ENCODE measurements at places on chromosomes 11 and 22. TPM values are rescaled to one million over a fixed set of nuclear protein-coding genes. Genes with fewer than 3 reads are reported as not detected.
A peak's percentile ranks its signal among the peaks of the same experiment; 100 is the strongest.

Gene CDC42BPG
- total RNA-seq, result not detected

Gene ACRV1
- not detected for total RNA-seq

Gene PNPLA3
- total RNA-seq, result 14.1 TPM

Gene AGBL2
- total RNA-seq, result 0.45 TPM

Gene PANX2
- total RNA-seq, result 0.13 TPM

Gene ZNF214
- not detected for total RNA-seq

Gene MMP8
- total RNA-seq, result not detected

Gene PRR33
- not detected for total RNA-seq

Gene EXPH5
- total RNA-seq, result 0.05 TPM

Gene ELF5
- not detected for total RNA-seq

Gene OR8H2
- not detected for total RNA-seq

GRCh38 chr11:9615031-9615451 is 41.6 kb downstream of the WEE1 start:
- no peak overlapping the region for H3K4me3 ChIP-seq
- no peaks in the 10 kb centered on the region for H3K36me3 ChIP-seq
- H3K27ac ChIP-seq, result peak overlapping the region; percentile 98
- H3K27me3 ChIP-seq, result no peaks in the 10 kb centered on the region
- peaks cover 44% of the 10 kb centered on the region for H3K4me1 ChIP-seq

DNA sequence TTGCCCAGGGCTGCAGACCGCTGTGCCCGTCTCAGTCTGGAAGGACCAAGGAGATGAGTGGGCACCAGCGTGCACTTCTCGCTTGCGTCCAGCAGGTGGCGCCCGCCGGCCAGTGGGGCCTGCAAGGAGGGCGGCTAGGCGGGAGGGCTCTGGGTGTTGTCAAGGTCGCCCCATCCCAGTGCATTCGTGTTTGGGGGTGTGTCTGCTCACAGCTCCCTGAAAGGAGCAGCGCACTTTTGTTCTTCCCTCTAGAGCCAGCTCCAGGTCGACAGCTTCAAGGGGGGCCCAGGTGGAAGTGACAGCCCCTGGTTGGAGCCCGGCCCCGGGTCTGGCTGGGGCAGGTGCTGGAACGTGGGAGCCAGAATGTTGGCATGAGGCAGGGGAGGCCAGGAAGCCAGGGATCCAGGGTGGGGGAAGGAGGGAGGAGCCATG is 23.4 kb upstream of the MPPED1 start:
- no peaks in the 10 kb centered on the region for H3K36me3 ChIP-seq
- peak; percentile 76 for DNase-seq
- H3K27me3 ChIP-seq, result peaks cover 23% of the 10 kb centered on the region
- H3K27ac ChIP-seq, result no peak overlapping the region

- H3K27ac ChIP-seq, result peak overlapping the region; percentile 96
- H3K27me3 ChIP-seq, result no peaks in the 10 kb centered on the region
- DNase-seq, result peak; percentile 79
Observed at GRCh38 chr22:40310081-40310767, 36.1 kb upstream of the ADSL start.

- no peak for DNase-seq
- H3K27ac ChIP-seq, result no peak overlapping the region
- no peaks in the 10 kb centered on the region for H3K27me3 ChIP-seq
- H3K4me1 ChIP-seq, result no peaks in the 10 kb centered on the region
Observed at GRCh38 chr11:129394709-129395108, 19.1 kb downstream of the BARX2 start.

DNA sequence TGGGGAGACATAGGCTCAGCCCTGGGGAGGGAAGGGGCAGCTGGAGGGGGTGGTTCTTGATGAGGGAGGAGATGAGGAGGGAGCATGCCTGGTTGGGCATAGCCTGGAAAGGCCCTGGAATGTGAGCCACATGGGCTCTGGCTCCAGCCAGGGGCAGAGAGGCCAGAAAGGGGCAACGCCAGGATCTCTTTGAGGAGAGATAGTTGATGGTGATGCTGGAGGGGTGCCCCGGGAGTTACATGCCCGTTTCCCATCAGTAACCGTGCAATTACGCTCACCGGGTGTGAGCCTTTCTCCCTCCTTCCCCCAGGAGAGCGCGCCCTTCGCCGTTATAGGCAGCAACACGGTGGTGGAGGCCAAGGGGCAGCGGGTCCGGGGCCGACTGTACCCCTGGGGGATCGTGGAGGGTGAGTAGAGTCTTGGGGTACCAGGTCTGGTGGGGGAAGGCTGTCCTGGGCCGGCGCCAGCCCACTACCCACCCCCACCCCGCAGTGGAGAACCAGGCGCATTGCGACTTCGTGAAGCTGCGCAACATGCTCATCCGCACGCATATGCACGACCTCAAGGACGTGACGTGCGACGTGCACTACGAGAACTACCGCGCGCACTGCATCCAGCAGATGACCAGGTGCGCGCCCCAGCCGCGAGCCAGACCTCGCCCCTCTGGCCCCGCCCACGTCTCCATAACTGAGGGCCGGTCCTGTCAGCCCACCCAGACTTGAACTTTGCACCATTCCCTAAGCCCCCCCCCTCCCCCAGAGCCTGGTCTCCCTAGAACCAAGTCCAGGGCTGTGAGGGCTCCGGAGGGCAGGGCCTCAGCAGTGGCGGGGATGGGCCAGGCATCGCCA is 1.8 kb upstream of the GP1BB start:
- no peak for DNase-seq
- no peak overlapping the region for H3K4me3 ChIP-seq
- H3K27me3 ChIP-seq, result no peaks in the 10 kb centered on the region
- peaks cover 18% of the 10 kb centered on the region for H3K36me3 ChIP-seq
- peaks cover 18% of the 10 kb centered on the region for H3K4me1 ChIP-seq
- no peak overlapping the region for H3K27ac ChIP-seq

DNA sequence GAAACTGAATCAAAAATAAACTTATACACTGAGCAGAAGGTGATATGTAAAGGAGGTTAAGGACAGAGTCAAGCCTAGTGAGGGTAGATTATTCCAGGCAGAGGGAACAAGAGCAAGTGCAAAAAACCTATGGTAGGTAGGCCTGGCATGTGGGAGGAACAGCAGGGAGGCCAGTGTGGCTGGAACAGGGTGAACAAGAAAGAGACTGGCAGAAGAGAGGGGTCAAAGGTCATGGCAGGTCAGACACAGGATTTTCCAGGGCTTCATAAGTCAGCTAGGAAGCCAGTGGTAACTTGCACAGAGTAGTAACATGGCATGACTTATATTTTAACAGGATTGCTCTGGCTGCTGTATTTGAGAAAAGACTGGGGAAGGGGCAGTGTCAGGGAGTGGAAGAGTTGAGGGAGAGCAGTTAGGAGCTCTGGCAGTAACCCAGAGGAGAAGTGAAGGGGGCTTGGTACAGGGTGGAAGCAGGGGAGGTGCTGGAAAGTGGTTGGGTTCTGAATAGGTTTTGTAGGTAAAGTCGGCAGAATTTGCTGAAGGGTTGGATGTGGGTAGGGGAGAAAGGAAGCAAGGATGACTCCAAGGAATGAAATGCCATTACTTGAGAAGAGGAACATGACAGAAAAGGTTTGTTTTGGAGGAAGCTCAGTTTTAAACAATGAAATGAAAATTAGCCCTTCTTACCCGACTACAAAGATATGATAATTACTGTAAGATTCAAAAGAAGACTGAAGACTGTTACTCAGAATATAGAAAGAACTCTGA is 86.2 kb downstream of the ZNRF3 start:
- H3K27ac ChIP-seq, result no peak overlapping the region

GRCh38 chr22:41117127-41117965 is 25.0 kb downstream of the EP300 start:
- H3K27me3 ChIP-seq, result no peaks in the 10 kb centered on the region
- no peak overlapping the region for H3K27ac ChIP-seq
- H3K4me3 ChIP-seq, result no peak overlapping the region
- no peak for DNase-seq
- H3K36me3 ChIP-seq, result peaks cover 55% of the 10 kb centered on the region

DNA sequence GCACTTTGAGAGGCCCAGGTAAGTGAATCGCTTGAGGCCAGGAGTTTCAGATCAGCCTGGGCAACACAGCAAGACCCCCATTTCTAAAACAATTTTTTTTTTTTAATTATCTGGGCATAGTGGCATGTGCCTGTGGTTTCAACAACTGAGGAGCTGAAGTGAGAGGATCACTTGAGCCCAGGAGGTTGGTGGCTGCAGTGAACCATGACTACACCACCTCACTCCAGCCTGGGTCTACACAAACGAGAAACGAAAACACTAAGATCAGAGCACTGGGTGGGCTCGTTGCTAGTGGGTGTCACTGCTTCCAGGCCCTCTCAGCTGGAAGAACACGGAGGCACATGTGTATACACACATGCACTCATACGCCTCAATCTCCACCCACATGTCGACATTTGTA is 4.1 kb upstream of the MOB2 start:
- H3K36me3 ChIP-seq, result no peaks in the 10 kb centered on the region
- no peaks in the 10 kb centered on the region for H3K27me3 ChIP-seq
- DNase-seq, result no peak
- peaks cover 7% of the 10 kb centered on the region for H3K4me1 ChIP-seq
- H3K4me3 ChIP-seq, result no peak overlapping the region

DNA sequence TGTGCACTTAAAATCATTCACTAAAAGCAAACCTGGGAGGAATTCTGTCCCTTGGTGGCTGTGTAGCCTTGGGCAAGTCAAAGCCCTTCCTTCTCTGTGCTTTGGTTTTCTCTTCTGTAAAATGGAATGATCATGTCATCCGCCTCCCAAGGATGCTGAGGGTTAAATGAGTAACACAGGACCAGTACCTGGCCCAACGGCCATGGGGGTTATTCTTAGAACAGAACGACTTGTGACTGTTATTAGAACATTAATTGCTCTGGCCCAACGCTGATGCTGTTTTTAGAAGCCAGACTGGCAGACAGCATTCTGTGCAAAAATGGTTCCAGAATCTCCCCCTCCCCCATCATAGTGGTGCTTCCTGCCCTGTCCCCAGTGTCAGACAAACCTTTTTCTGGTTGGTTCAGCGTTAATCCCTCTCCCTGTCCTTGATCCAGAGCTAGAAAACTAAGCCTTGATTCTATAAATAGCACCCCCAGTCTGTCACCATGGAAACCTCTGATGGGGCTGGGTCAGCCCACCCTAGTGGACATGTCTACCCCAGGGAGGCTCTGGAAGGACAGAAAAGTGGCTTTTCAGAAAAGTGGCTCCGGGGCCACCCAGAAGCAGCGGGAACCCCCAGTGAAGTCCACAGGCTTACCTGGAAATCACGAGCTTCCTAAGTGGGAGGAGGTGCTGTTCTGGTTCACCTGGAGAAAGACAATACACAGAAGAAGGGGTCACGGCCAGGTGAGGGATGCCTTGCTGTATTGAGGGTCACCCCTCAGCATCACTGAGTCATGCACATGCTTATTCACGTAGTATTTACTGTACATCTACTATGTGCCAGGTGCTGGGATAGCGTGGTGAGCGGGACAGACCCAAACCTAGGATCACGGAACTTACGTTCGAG is 15.5 kb upstream of the TFIP11 start:
- H3K4me3 ChIP-seq, result no peak overlapping the region
- no peak overlapping the region for H3K27ac ChIP-seq
- DNase-seq, result no peak
- H3K27me3 ChIP-seq, result no peaks in the 10 kb centered on the region
- H3K4me1 ChIP-seq, result 0 out of 2 replicates have a peak, but pooled peaks cover 2% of the 10 kb centered on the region

DNA sequence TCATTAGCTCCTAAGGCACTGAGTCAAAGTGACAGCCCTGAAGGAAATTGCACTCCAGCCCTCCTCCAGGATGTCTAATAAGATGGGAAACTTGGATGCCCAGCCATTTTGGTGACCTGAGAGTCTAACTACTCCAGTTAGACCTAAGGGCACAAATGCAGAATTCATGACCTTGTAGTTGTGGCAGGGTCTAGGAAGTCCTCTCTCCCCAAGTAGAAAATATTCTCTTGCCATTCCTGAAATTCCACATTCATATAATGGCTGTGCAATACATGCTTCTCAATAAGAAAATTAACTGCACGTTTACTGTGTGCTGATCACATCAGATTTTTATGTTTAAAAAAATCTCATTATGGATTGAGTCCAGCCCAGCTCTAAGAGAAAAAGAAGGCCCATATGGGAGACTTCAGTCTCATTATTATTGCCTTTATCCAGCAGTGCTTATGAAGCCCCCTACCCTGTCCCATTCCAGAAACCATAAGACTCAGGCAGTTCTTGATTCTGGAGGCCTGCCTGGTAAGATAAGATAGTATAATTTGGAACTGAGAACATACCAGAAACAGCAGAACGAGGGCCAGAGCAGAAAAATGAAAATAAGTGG is 133.7 kb upstream of the LDLRAD3 start:
- no peak overlapping the region for H3K4me3 ChIP-seq
- H3K27ac ChIP-seq, result no peak overlapping the region
- peaks cover 13% of the 10 kb centered on the region for H3K36me3 ChIP-seq
- no peak for DNase-seq
- no peaks in the 10 kb centered on the region for H3K4me1 ChIP-seq

GRCh38 chr11:72556433-72556832 is 117.8 kb downstream of the PDE2A start:
- no peaks in the 10 kb centered on the region for H3K36me3 ChIP-seq
- no peak overlapping the region for H3K4me3 ChIP-seq
- no peaks in the 10 kb centered on the region for H3K27me3 ChIP-seq
- H3K4me1 ChIP-seq, result no peaks in the 10 kb centered on the region
- DNase-seq, result no peak

GRCh38 chr11:114202011-114202609 is 94.1 kb upstream of the NNMT start:
- no peaks in the 10 kb centered on the region for H3K27me3 ChIP-seq
- H3K4me1 ChIP-seq, result no peaks in the 10 kb centered on the region
- H3K27ac ChIP-seq, result no peak overlapping the region
- H3K4me3 ChIP-seq, result no peak overlapping the region
- DNase-seq, result no peak
- H3K36me3 ChIP-seq, result no peaks in the 10 kb centered on the region

GRCh38 chr11:118283756-118284350 is 19.8 kb upstream of the MPZL2 start:
- no peak overlapping the region for H3K4me3 ChIP-seq
- H3K4me1 ChIP-seq, result no peaks in the 10 kb centered on the region
- H3K27ac ChIP-seq, result no peak overlapping the region
- H3K36me3 ChIP-seq, result no peaks in the 10 kb centered on the region
- DNase-seq, result no peak
- H3K27me3 ChIP-seq, result no peaks in the 10 kb centered on the region

- H3K4me1 ChIP-seq, result peaks cover 4% of the 10 kb centered on the region
- H3K27me3 ChIP-seq, result peaks cover 12% of the 10 kb centered on the region
- no peak for DNase-seq
- no peaks in the 10 kb centered on the region for H3K36me3 ChIP-seq
- H3K27ac ChIP-seq, result no peak overlapping the region
Observed at GRCh38 chr11:3182462-3182852, 17.3 kb upstream of the OSBPL5 start.

DNA sequence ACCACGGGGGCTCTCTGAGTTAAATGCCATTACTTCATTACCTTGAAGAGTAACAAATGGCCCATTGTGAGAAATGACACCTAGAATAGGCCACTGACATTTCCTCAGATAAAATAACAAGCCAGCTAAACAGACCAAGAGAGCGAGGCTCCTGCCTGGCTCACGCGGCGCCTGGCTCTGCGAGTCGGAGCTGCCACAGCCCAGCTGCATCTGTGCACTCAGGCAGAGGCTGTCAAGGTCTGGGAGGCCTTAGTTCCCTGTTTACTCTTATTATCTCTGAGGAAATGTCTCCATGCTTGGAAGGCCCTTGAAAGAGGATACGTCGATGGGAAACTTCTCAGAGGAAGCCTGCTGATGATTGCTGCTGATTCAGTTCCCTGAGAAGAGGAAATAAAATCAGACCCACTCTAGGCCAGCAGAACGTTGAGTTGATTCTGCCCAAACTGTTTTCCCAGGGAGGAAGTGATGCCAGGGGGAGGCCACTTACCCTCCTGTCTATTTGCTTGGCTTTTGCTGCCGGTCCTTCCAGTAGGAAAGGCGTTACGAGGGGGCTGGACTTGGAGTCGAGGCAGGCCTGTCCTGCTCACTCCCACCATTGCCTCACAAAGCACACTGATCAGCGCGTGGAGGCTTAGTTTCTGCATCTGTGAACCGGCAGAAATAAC is 208.8 kb downstream of the TBC1D22A start:
- H3K27ac ChIP-seq, result no peak overlapping the region
- no peaks in the 10 kb centered on the region for H3K36me3 ChIP-seq
- DNase-seq, result no peak
- H3K4me3 ChIP-seq, result no peak overlapping the region

All from SJSA1 (cell line).